ENCODE measurements at places on chromosomes 3 and 15. TPM values are rescaled to one million over a fixed set of nuclear protein-coding genes. Genes with fewer than 3 reads are reported as not detected.

SLC6A1 gene
- 0.52 TPM for total RNA-seq

DNA sequence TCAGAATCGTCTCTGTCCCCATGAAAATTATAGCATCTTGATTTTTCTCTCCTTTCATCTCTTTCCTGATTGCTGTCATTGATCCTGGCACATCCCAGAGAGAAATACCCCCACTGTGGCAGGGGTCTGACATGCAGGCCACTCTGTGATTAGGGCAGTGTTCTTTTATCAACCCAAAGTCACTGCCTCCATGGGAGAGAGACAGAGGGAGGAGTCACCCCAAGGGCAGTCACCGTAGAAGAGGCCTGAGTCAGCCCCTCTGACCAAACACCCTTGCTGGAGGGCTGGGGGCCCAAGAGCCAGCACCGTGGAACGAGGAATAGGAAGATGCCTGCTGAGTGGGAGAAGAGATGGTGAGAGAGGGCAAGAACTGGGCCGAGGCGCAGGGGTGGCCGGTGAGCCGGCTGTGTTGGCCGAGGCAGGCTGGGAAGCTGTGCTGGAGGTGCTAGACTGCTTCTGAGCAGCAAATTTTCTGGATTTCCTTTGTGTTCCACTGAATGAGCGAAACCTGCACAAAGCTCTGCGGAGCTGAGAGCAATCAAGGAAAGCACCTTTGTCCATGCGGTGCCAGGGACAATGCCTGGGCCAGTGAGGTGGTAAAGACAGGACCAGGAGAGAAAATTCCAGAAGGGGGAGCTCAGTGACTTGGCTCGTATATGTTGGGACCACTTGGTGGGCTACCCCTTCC is 103.8 kb downstream of the ADCY5 start:
- H3K4me3 ChIP-seq: no peak overlapping the region
- no peak overlapping the region for H3K27ac ChIP-seq
- H3K36me3 ChIP-seq: no peaks in the 10 kb centered on the region

DNA sequence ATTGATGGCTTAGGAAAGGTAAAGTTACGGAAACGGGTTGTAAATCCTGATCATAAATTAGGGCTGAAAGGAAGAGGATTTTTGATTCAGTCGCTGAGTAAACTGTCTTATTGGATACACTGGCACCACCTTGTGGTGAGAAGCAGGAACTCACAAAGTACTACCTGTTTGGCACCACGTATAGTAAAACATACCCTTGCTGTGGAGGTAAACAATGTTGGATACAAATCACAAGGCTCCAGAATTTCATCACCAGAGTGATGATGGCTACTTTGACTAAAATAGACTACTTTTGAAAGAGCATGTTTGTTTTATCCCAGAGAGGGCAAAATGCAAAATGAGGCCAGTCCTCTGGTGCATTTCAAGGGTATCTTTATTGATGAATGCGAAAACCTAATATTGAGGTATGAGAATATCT is 216.9 kb downstream of the IGSF11 start:
- H3K27ac ChIP-seq: no peak overlapping the region
- no peak overlapping the region for H3K4me3 ChIP-seq
- H3K36me3 ChIP-seq: no peaks in the 10 kb centered on the region
- DNase-seq: peak; percentile 82

DNA sequence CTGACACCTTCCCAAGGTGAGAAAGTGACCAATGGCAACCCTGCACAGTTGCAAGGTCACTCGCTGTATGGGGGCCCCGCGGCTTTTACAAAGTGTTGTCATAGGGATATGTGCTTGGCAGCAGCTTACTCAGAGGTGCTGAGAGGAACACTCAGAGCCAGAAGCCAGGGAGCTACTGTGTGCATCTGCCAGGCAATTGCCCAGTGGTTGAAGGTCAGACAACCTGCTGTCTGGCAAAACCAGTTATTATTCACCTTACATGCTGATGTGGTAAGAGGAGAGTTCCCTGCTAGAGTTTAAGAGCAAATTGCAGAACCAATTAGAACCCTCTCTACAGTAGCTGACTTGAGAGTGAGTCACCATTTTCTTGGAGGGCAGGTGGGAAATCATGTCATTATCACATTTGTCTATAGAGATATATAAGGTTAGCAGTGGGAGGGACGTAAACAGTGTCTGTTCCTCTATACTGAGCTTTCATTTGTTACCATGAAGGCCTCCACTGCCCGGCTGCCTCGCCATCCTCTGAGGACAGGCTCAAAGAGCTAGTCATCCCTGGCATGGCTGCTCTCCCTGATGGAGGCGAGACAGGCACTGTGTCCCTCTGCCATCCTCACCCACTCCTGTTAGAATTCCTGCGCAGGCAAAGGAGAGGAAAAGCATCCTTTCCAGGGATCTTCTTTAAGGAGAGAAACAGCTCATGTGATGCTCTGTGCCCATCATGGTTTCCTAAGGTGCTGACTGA is 274.4 kb downstream of the PLCL2 start:
- H3K4me3 ChIP-seq: no peak overlapping the region
- H3K27me3 ChIP-seq: no peaks in the 10 kb centered on the region
- no peak overlapping the region for H3K27ac ChIP-seq
- no peaks in the 10 kb centered on the region for H3K36me3 ChIP-seq
- no peak for DNase-seq

DNA sequence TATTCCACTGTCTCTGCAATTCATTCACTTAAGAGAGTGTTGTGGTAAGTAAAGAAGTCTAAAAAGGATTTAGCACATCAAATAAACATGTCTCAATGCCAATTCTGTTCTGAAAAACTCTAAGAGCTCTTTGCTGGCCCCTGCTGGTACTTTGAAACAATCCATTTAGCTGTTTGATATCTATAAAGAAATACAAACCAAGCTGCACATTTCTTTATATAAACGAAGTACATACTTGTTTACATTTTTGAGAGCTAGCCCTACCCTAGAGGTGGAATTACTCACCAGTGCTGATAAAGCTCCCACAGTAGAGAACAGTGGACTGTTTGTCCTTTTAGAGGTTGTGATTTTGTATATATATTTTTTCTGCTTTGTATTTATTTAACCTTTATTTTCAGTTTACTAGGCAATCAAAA is 75.5 kb downstream of the NEDD4 start:
- H3K4me3 ChIP-seq: no peak overlapping the region
- H3K4me1 ChIP-seq: no peaks in the 10 kb centered on the region
- no peaks in the 10 kb centered on the region for H3K27me3 ChIP-seq
- no peak overlapping the region for H3K27ac ChIP-seq
- H3K36me3 ChIP-seq: no peaks in the 10 kb centered on the region
- DNase-seq: peak; percentile 18

All from neural progenitor cell (in vitro differentiated cells).